ENCODE measurements at places on chromosomes 16 and 17.

DNA sequence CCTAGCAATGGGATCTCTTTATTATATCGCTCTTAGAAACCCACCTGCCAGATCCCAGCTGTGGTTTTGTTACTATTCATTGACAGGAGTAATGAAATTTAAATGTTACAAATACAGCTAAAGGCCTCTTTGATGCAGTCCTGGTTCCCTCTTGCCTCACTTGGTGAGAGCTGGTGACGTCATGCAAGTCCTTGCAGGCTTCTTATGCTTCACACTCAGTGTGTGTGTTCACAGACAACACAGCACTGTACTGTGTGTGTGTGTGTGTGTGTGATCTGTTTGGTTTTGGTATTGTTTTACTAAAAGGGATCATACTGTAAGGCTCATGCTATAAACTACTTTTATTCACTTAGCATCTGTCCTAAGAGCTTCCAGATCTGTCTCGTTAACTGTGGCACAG is 75.0 kb downstream of the USP22 start:
- no peak for DNase-seq

DNA sequence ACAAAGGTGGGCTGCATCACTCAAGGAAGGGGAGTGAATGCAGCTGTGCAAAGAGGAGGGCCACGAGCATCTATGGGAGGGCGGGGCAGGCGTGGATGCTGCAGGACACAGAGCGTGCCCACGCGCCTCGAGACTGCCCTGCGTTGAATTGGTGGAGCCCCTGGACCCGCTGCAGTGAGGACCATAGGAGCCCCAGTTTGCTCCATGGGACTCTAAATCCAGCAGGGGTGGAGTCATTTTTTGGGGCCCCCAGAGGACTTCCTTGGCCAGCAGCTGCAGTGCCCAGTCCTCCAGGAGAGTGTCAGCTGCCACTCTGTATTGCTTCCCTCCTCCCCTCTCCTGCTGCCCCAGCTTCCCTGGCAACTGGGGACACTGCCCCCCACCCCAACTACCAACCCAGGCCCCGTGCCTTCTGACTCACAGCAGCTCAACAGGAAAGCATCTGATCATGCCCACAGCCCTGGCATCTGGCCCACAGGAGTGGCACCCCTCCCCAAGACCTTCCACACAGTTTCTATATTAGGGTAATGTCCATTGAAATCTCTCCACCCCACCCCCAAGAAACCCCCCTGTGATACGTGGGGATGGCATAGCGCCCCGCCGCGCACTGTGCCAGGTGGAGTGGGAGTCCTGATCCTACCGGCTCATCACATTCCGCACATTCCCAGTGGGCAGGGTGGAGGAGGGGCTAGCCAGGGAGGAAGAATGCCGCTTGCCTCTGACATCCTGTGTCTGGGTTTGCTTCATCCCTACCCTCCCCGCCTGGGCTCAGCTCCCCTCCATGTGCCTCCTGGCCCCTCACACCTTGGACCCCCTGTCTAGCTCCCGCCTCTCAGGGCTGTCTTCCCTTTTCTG is 27.8 kb upstream of the ITGA3 start:
- no peak for DNase-seq

GRCh38 chr17:43877451-43878155 is 29.7 kb downstream of the MPP2 start:
- DNase-seq = no peak

DNA sequence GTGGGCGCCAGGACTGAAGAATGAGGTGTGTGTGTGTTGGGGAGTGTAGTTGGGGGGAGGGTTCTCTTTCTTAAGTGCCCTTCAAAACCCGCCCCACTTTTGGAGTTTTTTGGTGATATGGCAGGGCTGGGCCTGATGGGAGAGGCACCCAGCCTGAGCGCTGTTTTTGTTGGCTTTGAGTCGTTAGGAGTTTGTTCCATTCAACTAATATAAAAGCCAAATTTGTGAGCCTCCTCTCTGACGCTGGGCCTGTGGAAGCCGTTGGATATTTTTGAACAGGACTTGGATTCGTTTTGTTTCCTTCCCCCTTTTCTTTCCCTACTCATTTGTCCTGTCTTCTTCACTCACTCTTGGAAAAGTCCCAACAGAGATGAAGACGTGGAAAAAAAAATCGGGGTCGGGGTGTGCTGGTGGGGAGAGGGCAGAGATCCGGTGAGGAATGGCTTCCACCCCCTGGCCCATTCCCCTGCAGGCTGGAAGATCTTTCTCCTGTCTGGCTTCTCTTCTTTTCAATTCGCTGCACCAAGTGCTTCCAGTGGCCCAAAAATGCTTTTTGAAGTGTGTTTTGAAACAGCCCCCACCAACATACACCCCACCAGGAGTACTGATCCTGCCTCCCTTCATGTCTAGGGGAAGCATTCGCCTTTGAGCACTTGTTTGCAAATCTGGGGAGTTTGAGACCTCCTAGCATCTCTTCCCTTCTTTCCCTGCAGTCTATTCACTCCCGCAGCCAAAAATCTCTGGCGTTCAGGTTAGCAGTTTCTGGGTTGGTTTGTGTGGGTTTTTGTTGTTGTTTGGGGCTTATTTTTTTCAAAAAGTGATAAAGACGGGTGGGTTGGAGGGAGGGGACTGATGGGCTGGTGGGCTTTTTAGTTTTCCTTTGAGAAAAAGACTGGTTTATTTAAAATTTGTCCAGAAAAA is 2.6 kb downstream of the FZD2 start:
- no peak for DNase-seq

- no peak for DNase-seq
Measured at GRCh38 chr17:2309338-2310154, 5.8 kb downstream of the SRR start.

- no peak for DNase-seq
Measured at GRCh38 chr16:13835387-13835786, 84.6 kb upstream of the ERCC4 start.

DNA sequence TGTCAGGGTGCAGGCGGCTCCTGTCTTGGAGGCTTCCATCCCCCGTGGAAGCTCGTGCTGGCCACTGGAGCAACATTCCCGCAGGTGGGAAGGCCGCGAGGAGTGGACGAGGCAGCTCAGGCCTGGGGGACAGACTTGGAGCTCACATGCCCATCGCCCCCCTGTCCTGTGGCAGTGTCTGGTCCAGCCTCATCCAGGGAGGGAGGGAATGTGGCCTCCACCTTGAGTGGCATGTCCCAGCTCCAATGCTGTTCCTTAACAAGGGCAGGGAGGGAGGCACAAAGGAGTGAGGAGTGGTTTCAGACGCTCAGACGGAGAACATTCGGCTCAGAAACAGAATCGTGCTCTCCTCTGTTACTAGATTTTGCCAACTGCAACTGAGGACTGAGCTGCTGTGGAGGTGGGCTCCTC is 159.4 kb upstream of the CHMP6 start:
- peak; percentile 66 for DNase-seq

GRCh38 chr17:48123111-48123510 is 15.5 kb downstream of the SNX11 start:
- no peak for DNase-seq

DNA sequence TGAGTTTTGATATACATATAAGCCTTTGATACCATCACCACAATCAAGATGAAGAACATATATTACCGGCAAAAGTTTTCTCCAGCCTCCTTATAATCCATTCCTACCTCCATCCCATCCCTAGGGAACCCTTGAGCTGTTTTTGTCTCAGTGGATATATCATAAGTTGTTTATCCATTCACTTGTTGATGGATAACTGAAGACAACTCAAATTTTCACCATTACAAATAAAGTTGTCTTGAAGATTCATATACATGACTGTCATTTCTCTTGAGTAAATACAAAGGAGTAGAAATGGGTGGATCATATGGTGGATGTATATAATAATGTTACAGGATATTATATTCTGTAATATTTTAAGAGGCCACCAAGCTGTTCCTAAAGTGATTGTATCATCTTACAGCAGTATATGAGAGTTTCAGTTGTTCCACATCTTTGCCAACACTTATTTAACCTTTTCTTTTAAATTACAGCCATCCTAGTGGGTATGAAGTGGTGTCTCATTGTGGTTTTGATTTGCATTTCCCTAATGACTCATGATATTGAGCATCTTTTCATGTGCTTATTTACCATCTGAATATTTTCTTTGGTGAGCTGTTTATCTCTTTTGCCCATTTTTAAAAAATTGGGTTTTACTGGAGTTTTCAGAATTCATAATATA is 17.4 kb downstream of the NF1 start:
- DNase-seq = no peak

DNA sequence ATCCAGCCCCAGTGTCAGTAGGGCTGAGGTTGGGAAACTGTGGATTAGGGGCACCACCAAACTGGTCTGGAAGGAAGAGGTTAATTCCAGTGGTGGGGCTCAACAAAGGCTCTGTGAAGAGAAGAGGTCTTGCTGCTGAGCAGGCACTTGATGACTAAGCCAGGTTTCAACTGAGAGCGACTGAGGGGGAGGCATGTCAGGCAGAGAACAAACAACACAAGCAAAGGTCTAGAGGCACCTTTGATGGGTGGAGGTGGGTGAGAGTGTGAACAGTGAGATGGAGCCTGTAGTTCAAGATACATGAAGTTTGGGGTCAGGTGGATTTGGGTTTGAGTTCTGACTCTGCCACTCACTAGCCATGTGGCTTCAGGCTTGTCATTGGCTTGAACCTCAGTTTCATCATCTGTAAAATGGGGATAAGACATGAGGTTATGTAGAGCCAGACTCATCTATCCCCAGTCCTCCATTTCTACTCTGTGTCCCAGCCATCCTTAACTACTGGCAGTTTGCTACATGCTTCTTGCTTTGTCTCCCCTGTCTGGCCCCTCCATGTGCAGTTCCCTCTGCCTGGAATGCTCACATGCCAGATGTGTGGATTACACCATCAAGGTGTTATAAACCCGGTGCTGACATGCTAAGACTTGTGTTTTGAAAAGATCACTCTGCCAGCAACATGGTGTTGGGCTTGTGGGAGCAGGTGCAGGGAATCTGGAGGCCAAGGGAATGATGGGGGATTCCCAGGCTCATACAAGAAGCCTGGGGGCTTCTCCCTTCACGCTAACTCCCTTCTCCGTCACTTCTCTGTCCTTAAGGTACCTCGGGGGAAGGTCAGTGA is 3.0 kb upstream of the RMI2 start:
- no peak for DNase-seq

GRCh38 chr17:77698903-77699623 is 259.4 kb upstream of the TNRC6C start:
- no peak for DNase-seq

GRCh38 chr17:81240761-81241160 is 1.6 kb downstream of the NDUFAF8 start:
- no peak for DNase-seq

- DNase-seq = no peak
Measured at GRCh38 chr16:29766571-29766970, 11.5 kb upstream of the ZG16 start.

DNA sequence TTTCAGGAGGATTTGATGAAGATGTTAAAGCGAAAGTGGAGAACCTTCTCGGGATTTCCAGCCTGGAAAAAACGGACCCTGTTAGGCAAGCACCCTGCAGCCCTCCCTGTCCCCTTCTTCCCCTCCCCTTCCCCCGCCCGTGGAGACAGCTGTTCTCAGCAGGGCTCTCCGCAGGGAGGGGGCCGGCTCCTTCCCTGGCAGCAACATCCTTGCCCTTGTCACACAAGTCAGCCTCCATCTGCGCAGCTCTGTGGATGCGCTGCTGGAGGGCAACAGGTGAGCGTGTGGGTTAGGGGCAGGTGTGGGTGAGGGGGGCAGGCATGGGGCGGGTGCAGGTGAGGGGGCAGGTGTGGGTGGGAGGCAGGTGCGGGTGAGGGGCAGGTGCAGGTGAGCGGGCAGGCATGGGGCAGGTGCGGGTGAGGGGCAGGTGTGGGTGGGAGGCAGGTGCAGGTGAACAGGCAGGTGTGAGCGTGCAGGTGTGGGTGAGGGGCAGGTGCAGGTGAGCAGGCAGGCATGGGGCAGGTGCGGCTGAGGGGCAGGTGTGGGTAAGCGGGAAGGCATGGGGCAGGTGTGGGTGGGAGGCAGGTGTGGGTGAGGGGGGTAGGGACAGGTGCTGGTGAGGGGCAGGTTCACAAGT is 9.4 kb downstream of the CYBC1 start:
- DNase-seq = no peak

GRCh38 chr17:68731465-68731864 is 130.3 kb upstream of the FAM20A start:
- no peak for DNase-seq

DNA sequence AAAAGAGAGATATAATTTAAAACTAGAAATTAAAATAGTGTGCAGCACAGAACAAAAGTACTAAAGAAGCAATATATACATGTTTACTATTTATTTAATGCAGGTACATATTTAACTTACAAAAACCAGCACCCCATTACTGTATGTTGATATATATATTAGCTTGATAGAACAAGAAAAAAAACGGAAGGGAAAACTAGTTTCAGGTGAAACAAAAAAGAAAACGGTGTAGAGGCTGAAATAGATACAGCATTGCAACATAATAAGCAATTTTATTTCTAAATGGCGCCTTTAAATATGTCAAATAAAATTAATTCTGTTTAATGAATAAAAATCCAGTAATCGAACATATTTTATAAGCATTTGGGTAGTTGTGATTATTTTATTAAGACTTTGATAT is 3.9 kb downstream of the HNF1B start:
- DNase-seq = no peak

GRCh38 chr17:30429155-30429554 is 48.1 kb upstream of the GOSR1 start:
- no peak for DNase-seq

DNA sequence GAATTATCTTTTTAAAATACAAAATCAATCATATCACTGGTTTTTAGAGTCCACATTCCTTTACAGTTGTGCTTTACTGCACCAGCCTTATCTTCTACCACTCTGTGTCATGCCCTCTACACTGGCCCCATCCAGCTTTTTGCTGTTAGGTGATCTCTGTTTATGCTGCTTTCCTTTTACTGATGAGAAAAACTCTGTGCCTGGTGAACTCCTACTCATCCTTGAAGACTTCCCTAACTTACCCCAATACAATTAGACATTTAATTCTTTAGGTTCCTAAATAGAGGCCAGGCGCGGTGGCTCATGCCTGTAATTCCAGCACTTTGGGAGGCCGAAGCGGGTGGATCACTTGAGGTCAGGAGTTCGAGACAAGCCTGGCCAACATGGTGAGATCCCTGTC is 64.6 kb downstream of the MRTFB start:
- no peak for DNase-seq

DNA sequence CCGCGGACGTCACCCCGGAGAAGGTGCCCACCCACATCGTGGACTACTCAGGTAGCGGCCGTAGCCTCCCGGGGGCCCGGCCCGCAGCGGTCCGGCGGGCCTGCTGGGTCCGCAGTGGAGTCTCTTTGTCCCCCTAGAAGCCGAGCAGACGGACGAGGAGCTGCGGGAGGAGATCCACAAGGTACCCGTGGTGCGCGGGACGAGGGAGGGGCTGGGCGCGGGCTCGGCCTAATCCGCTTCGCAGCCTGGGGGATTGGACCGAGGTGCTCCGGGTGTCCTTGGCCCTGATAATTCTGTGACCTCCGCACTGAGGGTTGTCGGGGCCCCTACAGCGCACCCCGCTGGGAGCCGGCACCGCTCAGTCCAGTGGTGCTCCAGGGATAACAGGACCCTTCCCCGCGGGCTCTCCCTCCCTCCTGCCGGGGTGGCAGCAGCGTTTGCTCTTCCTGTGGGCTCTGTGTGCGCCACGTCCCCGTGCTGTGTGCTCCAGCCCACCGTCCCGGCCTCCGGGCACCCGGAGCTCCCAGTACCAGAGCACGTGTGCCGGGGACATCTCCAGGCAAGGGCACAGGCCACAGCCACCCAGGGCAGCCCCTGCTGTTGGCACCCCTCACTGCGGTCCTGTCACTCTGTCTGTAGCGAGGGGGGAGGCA is 713 bp downstream of the RHOT2 start:
- no peak for DNase-seq

GRCh38 chr16:81432937-81433557 is 11.6 kb upstream of the CMIP start:
- peak; percentile 83 for DNase-seq

GRCh38 chr16:2507665-2508064 is 6.1 kb upstream of the ATP6V0C start:
- no peak for DNase-seq

- no peak for DNase-seq
Measured at GRCh38 chr17:6507535-6507934, 48.8 kb downstream of the PITPNM3 start.

Measured in SHP77 treated with DMSO at 0.1 percent for 48 hours (cell line).